NCI-H146 (cell line): ENCODE measurements at places on chromosomes 13 and 19.

DNA sequence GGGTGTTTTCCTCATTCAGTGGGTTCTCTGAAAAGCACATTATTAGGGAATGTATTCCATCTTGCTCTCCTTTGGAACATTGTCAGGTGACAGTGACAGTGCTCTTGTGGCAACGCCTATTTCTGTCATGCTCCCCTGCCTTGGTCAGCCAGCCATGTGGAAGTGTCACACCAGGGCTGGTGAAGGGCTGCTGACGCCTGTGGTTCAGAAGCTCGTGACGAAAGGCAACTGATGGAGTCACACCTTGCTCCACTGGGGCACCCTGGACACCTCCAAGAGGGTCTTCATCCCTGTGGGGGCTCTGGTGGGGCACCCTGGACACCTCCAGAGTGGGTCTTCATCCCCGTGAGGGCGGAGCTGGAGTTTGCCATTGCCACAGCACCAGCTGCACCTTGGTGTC is 68.9 kb upstream of the GPR183 start:
- no peak for DNase-seq

GRCh38 chr13:95684418-95684817 is 7.5 kb downstream of the DNAJC3 start:
- no peak for DNase-seq

DNA sequence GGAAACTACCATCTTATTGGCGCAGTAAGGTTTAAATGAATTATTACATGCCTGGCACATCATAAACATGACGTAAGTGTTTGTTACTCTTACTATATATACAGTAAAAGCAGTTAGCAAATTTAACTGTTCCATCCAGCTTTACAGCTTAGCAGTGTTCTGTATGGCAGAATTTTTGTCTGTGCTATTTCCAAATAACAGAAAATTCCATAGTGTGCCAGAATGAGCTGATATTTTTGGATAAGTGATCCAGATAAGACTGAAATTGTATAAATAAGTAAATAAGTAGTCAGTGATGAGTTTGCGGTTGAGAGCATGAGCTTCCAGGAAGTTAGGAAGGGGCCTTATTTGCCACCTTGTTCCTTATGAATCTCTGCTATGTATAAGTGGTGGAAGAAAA is 236.5 kb upstream of the SLC10A2 start:
- DNase-seq: no peak

- no peak for DNase-seq
These were observed 1378.7 kb upstream of the PRR20A start for GRCh38 chr13:55761986-55762385.

DNA sequence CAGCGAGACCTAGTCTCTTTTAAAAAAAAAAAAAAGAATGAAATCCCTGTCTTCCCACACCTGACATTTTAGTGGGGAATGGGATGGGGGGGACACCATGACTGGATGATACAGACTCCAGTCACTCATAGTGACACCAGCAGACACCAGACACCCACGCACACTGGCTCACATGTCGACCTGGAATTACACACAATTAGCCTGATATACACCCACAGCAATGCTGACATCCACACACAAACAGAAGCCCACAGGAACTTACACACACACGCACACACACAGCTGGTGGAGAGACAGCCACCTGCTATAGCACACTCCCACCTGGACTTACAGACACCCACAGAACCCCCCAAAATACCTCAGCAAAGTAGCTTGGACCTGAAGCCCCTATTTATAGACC is 8.3 kb upstream of the NANOS3 start:
- no peak for DNase-seq

GRCh38 chr19:11044431-11044830 is 44.8 kb upstream of the LDLR start:
- DNase-seq: no peak

- no peak for DNase-seq
These were observed 50.9 kb upstream of the C13orf46 start for GRCh38 chr13:114024603-114025404.

DNA sequence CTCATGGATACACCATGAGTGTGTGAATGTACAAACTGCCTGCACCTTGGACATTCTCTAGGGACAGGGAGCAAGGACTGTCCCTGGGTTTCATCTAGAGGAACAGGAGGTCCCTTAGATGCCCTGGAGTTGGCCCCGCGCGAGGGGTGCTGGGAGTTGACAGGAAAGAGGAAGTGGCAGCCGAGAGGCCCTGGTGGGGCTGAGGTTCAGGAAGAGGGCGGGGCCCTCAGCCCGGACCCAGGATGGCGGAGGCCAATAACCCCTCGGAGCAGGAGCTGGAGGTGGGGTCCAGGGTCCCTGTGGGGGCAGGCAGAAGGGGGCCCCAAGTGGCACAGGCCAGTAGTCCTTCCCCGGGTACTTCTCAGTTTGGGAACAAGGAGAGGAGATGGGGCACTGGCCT is 6.9 kb downstream of the PKN1 start:
- DNase-seq: no peak

DNA sequence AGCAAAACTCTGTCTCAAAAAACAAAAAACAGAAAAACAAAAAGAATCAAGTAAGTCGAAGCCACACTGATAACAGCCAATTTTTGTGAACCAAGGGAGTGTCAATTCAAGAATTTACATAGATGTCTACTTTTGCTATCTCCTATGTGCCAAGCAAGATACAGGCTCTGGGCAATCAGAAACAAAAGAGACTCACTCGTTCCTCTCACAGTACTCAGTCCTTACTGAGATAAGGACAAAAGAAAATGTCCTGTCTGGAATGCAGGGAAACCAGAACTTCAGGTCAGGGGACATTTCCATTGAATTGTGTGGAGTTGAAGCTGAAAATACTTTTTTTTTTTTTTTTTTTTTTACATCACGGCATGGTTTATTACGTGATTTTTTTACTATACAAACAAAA is 53.0 kb downstream of the NLRP12 start:
- DNase-seq: no peak

DNA sequence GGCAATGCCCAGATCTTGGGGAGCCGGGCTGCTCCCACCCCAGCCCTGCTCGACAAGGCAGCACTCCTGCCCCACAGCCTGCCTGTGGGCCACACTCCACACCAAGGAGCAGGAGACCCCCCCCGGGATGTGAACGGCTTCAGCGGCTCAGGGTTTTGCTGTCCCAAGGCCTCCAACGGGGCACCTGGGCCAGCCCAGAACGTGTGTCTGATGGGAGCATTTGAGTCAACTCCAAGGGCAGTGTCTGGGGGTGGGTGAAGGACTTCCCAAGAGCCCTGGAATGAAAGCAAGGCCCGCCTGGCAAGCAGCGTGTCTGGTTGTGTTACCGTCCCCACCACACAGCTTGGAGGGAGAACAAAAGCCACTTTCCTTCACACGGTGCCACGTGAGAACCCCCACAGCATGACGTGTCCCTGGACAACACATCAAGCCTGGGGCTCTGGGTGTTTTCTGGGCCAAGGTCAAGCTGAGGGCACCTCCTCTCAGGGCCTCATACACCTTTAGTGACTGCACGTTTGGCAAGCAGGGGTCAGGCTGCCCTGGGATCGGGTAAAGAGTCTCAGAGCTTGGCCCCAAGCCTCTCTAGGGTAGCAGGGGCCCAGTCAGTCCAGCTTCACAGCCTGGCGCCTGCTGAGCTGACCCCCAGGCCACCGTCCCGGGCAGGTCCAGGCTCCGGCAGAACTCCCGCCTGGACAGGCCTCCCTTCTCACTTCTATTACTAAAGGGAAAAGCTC is 6.0 kb downstream of the C13orf46 start:
- no peak for DNase-seq

- peak; percentile 71 for DNase-seq
These were observed 172.5 kb upstream of the MIR17HG start for GRCh38 chr13:91174886-91175501.

DNA sequence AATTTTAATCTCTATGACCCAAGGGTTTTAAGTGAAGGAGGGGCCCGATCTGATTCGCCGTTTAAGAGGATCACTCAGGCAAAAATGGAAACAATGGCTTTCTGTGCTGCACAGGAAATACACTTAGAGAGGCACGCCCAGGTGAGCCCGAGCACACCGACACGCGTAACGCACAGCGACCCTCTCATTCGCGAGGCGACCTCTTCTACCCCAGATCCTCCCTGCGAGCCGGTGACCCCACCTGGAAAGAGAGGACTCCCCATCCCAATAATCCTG is 216 bp downstream of the SH2D3A start:
- peak; percentile 39 for DNase-seq

DNA sequence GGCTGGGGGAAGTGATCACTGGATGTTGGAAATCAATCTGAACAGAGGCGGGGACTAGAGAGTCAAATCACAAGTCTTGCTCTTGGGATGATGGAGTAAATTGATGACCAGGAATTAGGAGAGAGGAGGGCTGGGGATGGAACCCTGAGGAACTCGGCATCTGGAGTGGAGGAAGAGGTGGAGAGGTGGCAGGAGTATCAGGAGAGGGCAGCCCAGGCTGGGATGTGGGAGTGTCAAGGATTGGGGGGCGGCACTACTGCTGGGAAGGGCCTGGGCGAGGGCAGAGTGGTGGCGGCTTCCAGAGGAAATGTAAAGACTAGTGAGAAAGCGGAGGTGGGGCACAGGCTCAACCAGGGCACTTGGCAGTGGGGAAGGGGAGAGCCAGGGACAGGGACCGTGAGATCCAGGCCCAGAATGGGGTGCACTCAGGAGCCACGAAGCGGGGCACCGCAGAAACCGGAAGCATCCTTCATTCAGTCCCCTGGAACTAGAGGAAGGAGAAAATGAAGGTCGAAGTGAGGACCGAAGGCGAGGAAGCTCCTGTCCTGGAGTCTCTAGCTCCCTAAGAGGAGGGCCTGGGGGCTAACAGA is 81.2 kb upstream of the GPR183 start:
- DNase-seq: no peak

DNA sequence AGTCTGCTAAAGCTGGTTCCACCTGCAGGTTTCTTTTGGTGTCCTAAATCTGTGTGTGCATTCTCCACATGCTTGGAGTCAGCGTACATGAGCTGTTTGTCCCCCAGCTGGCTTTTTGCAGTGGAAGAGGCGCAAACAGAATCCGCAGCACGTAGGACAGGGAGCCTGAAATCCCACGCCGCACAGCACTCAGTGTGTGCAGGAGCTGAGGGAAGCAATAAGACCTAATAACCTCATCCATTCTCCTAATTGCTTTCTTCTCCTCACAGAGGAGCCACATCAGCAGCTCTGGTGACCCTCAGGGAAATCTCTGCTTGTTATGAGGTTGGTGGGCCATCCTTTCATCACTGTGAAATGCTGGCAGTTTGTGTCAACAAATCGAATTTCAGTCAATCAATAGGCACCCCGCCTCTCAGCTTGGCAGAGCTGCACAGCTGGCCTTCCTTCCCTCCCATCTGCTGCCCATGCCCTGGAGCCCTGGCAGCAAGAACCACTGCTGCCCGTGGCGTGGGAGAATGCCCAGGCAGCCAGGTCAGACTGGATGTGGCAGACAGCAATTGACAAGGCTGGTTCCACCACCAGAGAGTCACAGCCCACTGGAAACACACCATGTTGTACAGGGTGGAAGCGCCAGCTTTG is 136.7 kb downstream of the ZDHHC20 start:
- no peak for DNase-seq

- no peak for DNase-seq
These were observed 5.7 kb downstream of the USPL1 start for GRCh38 chr13:30623392-30623791.

DNA sequence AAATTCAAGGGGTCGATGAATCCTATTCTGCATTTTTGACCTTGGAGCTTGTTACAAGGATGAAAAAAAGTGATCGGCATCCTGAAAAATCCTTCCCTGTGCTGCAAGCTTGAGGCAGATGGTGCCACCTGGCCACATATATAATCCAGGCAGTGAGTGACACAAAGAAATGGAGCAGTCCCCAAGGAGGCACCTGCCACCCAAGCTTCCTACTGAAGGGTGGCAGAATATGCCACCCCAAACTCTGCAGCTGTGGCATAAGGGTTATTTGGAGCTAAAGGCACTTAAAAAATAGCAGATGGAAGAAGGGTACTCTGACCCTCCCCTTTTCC is 15.4 kb downstream of the TMEM272 start:
- no peak for DNase-seq

DNA sequence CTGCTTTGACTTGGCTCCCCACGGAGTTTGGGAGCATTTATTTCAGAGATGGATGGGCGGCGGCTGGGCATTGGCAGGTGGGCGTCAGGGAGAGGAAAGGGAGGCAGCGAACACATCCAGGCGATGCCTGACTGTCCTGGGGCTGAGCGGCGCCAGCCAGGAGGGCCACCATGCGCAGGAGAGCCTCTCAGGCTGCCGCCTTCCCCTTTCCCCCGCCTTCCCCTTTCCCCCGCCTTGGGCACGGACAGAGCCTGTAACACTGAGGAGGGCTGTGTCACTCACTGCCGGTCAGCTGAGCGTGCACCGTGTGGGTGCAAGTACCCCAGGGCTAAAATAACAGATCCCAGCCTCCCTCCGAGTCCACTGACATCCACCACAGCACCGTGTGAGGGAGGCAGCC is 11.4 kb downstream of the MCF2L start:
- DNase-seq: peak; percentile 29

DNA sequence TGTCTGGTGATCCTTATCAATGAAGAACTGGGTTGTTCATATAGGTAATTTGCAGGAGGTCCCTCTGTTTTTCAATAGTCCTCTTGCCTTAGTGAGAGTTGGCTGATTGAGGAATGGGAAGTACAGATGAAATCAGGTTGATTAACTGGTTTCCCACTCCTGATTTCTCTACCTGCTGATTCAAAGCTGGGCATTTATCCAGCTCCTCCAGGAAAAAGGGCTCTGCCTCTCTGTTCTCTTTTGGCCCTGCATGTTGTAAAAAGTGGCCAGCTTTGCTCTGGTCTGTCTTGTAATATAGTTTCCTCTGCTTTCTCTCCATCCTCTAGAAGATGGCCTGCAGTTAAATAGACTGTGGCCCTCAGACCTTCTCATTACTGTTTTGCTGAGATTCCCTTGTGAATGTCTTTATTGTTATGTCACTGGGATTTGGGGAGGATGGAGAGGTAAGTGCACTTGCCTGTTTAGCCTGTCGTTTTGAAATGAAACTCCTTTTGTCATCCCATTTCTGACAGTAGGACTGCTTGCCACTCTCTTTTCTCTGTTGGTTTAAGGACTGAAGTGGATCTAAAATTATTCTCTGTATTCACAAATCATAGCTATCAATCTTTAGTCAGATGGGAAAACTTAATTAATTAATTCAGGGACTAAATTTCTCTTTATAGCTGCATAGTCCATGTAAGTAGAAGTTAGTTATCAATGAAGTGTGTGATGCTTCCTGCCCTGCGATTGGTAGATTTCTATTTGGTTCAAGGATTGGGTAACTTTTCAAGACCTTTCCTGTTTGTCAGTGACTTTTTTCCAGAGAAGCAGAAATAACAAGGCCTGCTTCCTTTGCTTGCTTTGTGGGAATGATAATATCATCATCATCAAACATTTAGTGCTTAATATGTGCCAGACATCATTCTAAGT is 28.5 kb downstream of the GARRE1 start:
- no peak for DNase-seq

GRCh38 chr13:87779426-87779825 is 108.3 kb downstream of the SLITRK5 start:
- no peak for DNase-seq
